Activated effector memory CD4-positive, alpha-beta T cell treated with Interleukin-2 at 50 U/mL for 16 hours (primary cell): ENCODE measurements at places on chromosomes 3 and 15.

GRCh38 chr15:62544446-62544845, 379.4 kb upstream of the C2CD4B start:
- no peak for DNase-seq

DNA sequence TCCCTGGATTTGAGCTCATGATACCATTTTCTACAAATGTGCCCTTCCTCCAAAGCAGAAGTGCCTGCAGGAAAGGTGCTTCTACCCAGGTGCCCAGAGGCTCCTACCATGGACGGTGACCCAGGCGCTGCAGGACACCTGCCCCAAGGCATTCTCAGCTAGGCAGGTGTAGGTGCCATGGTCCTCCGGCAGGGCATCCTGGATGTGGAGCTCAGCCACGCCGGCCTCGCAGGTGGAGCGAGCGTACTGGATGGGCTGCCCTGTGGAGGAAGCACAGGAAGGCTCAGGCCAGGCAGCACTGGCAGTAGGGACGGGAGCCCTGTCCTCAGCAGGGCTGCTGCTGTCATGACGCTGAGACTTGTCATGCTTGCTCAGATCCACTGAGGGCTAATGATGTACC, 137.2 kb upstream of the HACD2 start:
- no peak for DNase-seq

DNA sequence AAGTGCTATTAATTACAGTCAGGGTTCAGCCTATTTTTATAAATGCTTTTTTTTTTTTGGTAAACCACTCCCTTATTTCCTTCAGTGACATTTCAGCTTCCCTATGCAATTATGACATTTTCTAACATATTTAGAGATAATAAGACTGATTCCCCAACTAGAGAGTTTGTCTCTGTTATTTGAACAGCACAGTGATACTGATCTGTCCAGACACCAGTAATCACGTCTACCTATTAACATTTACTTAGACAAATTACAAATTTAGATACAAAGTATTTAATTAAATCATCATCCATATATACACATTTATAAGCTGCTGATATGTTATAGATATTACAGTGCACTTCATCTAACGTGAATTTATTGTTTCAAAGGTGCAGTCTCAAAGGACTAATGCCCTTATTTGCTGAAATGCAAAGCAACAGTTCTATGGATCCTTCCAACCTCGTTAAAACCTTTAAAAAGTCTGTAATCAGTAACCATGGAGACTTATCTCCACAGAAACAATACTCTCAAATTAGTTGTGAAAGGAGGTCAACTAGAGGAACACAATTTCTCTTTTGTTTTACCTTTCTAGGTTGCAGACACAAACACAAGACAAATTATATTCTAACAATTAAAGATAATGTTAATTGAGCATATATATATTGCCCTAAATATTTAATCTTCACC, 1531.1 kb downstream of the SI start:
- DNase-seq, result no peak

DNA sequence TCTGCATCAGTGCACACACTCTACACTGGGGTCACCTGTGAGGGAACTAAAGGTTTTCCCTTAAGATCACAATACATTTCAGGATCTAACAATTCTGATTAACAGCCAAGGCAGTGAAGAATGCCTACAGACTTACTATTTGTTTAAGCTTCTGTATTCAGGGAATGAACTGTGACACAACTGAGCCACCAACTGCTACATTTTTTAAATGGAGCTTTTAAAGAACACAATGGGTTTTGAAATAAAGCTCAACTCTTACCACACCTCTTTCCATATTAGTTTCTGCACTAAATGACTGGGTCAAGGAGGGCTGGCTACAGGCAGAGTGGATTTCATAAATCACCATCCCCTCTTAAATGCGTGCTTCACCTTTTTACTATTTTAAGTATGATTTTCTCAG, 100.2 kb downstream of the TMCC1 start:
- no peak for DNase-seq

GRCh38 chr3:35647461-35647860, 8.1 kb downstream of the ARPP21 start:
- DNase-seq, result no peak

GRCh38 chr3:108092501-108092900, 1.7 kb upstream of the CD47 start:
- no peak for DNase-seq

DNA sequence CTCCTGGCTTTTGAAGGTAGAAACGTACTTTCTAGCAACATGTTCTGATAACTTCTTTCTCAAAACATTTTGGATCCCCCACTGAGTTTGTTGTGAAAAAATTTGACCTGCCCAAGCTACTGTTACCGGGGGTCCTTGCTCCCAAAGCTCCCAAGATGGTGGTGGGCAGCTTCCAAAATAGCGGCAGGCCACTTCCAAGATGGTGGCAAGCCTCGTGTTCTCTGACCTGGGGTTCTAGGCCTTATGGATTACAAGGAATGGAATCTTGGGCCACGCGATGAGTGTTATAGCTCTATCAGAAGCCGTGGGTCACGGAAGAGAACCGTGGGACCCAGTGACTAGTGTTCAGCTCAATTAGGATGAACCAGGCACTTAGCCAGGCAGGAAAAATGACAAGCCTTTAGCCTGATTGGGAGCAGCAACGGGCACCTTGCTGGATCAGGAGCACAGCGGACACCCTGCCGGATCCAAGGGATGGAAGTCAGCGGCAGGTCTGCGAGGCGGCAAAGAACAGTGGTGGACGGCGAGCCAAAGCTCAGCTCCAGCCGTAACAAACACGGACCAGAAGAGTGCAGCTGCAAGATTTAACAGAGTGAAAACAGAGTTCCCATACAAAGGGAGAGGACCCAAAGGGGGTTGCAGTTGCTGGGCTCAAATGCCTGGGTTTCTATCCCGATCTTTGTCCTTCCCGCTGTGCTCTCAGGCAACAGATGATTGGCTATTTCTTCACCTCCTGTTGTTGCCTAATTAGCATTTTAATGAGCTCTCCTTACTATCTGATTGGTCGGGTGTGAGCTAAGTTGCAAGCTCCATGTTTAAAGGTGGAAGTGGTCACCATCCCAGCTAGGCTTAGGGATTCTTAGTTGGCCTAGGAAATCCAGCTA, 133.3 kb downstream of the WDR72 start:
- DNase-seq, result no peak

- DNase-seq, result no peak
Measured at GRCh38 chr3:146476094-146476740, 6.9 kb upstream of the PLSCR2 start.

- DNase-seq, result no peak
Measured at GRCh38 chr3:147989344-147989743, 580.2 kb downstream of the ZIC1 start.

- DNase-seq, result no peak
Measured at GRCh38 chr15:88704791-88705768, 66.3 kb downstream of the ISG20 start.

DNA sequence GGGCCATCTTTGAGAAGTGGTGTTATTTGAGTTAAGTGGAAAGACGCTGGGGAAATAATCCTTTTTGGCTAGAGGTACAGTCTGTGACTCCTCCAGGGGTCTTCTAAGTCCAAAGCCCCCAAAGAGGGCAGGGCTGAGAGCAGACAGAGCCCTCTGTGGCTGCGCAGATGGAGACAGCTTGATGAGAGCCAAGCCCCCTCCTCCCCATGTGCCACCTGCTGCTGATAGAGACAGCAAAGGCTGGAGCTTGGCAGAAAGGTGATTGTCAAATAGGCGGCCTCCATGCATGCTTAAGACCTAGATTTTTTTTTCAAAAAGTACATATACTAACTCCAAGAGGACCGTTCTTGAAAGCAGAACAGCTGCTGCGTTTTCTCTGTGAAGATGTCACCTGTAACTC, 72.4 kb downstream of the CRYGS start:
- no peak for DNase-seq

DNA sequence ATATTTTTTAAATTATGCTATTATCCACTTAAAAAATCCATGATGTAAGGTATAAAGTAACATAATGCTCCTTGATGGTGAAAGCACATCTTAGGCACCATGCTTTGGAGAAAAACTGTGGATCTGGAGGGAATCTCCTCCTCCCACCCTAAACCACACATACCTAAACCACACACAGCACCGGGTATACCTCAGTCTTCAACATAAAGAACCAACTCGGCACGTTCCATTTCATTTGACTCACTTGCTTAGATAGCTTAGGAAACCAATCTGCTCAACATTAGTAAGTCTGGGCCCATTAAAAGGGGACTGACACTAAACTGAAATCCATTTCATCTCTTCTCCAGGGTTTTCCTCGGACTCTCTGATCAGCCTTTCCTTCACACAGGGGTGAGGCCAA, 945.7 kb upstream of the CFAP20DC start:
- no peak for DNase-seq

GRCh38 chr15:64582202-64582601, 121.8 kb downstream of the ZNF609 start:
- DNase-seq, result no peak

- DNase-seq, result no peak
Measured at GRCh38 chr15:54007256-54007655, 29.0 kb downstream of the UNC13C start.

- no peak for DNase-seq
Measured at GRCh38 chr3:23479615-23480328, 276.6 kb downstream of the UBE2E2 start.

- DNase-seq, result no peak
Measured at GRCh38 chr3:85171976-85172375, 213.2 kb downstream of the CADM2 start.

DNA sequence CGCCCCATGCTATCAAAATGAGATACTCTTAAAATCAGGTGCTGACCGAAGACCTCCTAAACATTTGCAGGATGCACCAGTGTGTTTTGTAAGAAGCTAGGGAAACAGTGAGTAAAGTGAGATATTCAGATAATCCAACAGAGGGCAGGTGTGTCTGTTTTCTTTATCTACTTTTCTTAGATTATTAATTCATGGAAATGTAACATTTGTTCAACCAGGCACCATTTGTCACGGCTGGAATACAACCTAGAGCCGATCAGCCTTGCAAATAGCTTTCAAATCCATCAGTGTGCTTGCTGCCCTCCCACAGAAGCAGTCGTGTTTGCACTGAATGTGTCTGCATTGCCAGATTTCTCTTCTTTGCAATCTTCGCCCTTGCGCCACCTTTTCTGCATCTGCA, 201.9 kb upstream of the CHRM5 start:
- no peak for DNase-seq

GRCh38 chr15:43106486-43106829, 620 bp upstream of the UBR1 start:
- no peak for DNase-seq

DNA sequence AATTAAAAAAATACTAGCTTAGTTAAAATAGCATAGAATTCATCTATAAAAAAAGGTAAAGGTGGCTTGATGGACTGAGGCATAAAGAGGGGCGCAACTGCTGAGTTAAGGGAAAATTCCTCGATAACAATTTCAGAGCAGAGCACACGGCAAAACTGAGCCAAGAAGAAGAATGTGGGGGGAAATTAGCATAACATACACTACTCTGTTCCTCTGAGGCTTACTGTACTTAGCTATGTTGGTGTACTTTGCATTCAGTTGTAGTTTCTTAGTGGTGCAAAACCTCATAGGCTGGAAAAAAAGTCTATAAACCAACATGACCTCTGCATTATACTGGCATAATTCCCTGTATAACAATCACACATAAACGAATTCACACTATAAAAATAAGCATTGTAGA, 357.9 kb upstream of the LRRC3B start:
- DNase-seq, result no peak

- no peak for DNase-seq
Measured at GRCh38 chr3:150727653-150728502, 24.2 kb upstream of the ERICH6 start.

- DNase-seq, result no peak
Measured at GRCh38 chr15:23646165-23647000, 1.3 kb downstream of the MAGEL2 start.

GRCh38 chr15:90337256-90337655, 14.8 kb upstream of the ZNF774 start:
- DNase-seq, result no peak

DNA sequence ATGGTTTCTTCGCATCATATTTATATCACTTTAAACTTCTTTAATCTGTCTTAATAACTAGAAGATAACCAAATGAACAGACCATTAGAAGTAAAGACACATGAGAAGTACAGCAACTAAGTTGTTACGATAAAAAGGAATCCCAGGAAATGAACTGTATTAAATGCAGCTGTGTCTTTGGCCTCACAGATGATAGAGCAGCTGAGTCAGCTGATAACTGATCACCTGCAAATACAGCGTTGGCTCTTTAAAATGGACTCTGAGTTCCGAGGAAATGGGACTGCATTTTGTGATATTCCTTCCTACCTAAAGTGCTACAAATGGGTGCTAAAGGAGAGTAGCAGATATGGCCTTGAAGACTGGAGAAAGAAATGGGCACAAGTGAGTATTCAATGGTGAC, 121.0 kb upstream of the C15orf61 start:
- DNase-seq, result no peak

DNA sequence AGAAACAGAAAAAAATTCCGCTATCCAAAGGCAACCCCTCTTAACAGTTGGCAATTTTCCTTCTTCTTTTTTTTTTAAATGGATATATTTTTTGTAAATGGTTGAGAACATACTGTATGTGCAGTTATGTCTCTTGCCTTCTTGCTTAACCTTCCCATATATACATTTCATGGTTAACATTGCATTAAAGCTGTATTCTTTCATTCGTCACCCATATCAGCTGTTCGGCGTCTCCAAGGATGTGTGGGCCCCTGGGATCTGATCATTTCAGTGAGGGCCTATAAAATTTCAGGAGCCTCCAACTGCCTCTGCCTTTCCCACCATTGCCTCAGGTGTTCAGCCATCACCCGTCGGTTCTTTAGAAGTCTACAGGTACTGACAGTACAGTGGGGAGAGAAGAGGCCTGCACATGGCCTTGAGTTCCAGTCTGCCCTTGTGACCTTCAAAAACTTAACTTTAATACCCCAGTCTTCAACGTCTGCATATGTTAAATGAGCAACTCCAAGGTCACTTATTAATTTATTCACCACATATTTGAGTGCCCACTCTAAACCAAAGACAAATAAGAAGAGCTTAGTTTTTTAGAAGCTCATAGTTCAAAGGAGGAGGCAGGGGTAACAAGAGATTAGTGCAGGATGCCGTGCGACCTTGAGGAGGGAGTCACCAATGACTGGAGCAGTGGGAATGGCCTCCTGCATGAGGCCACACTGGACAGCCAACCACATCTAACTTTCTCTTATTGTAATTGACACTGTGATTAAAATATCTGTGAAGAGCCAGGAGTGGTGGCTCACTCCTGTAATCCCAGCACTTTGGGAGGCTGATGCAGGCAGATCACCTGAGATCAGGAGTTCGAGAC, 6.9 kb downstream of the ST6GAL1 start:
- DNase-seq, result no peak

DNA sequence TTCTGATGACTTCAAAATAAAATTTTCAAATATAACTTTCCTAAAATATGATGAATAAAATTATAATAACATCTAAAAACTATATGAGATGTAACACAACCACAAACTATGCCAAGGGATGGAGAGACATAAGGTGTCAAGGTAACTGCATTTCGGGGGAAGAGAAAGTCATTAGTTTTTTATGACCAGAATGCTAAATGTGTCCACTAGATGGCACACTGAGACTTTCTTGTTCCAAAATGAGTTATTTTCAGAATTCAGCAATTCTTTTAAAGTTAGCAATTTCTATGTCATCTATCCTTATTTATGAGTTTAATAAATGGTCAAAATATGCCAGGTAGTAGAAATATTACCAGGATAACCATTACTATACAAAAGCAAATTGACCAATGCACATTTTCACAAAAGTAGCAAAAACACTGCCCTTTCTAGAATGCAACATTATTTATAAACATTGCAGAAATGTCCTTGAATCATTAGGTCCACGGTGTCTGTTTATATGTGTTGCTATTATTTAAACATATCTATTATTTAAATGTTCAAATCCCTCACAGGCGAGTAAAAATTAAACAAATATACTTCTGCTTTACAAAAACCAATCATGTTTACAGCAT, 374.2 kb downstream of the PLCL2 start:
- DNase-seq, result no peak
